ENCODE measurements at places on chromosomes 2 and 18.
A peak's percentile ranks its signal among the peaks of the same experiment; 100 is the strongest.

DNA sequence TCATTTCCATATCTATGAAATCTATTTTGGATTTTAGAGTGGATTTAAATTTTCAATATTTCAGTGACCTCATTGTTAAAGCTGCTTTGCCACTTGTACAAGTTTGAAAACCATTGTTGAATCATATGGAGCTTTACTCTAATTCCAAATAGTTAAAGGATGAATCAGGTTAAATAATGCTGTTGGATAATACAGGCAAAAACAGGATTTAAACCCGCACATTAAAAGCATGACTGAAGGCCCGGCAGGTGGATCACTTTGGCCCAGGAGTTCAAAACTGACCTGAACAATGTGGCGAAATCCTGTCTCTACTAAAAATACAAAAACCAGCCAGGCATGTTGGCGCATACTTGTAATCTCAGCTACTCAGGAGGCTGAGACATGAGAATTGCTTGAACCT is 68.3 kb downstream of the RIF1 start:
- H3K27ac ChIP-seq, result no peak overlapping the region
- DNase-seq, result no peak
- H3K4me1 ChIP-seq, result no peaks in the 10 kb centered on the region
- peaks cover 83% of the 10 kb centered on the region for H3K36me3 ChIP-seq

GRCh38 chr2:52034706-52035105 is 1002.8 kb upstream of the NRXN1 start:
- no peaks in the 10 kb centered on the region for H3K4me1 ChIP-seq
- no peak overlapping the region for H3K27ac ChIP-seq
- no peaks in the 10 kb centered on the region for H3K36me3 ChIP-seq
- H3K27me3 ChIP-seq, result no peaks in the 10 kb centered on the region
- H3K4me3 ChIP-seq, result no peak overlapping the region
- DNase-seq, result no peak

GRCh38 chr18:75114231-75114764 is 94.6 kb downstream of the PTGR3 start:
- no peaks in the 10 kb centered on the region for H3K4me1 ChIP-seq
- H3K27me3 ChIP-seq, result no peaks in the 10 kb centered on the region
- no peak overlapping the region for H3K4me3 ChIP-seq

- H3K4me3 ChIP-seq, result no peak overlapping the region
- no peaks in the 10 kb centered on the region for H3K36me3 ChIP-seq
- H3K27ac ChIP-seq, result no peak overlapping the region
Observed at GRCh38 chr2:15200581-15200980, 360.6 kb downstream of the NBAS start.

DNA sequence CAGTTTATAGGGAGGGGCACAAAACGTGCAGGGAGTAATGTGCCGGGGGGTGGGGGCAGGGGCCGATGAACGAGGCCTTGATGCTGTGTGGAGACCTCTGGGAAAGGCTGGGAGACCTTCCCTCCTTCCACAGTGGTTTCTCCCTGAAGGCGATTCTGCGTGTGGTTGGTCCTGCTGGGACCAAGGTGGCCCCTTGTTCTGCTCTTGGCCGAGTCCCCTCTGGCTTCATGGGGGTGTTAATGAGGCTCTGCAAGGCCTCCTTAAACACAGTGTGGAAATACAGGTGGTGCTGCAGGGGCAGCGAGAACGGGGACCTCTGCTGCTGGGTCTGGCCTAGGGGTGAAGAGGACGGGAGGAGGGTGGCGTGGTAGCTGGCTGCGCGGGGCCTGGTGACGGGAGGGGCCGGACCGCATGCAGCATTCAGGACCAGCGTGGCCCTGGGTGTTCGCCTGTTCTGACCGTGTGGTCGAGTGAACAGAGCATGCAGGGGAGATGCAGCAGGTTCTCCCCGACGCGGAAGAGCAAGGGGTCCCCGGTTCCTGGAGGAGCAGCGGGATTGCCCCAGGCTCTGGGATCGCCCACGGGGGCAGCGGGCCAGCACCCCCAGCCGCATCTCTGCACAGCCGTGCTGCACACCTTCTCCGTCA is 42.1 kb upstream of the KCNG2 start:
- no peak for DNase-seq
- no peaks in the 10 kb centered on the region for H3K4me1 ChIP-seq
- H3K36me3 ChIP-seq, result peaks cover 31% of the 10 kb centered on the region

GRCh38 chr2:64943387-64944150 is 45.6 kb upstream of the SLC1A4 start:
- H3K27me3 ChIP-seq, result no peaks in the 10 kb centered on the region
- H3K4me1 ChIP-seq, result no peaks in the 10 kb centered on the region
- H3K4me3 ChIP-seq, result no peak overlapping the region
- H3K36me3 ChIP-seq, result no peaks in the 10 kb centered on the region
- peak; percentile 69 for DNase-seq

GRCh38 chr2:57563015-57563414 is 483.6 kb upstream of the VRK2 start:
- H3K27me3 ChIP-seq, result no peaks in the 10 kb centered on the region
- H3K4me1 ChIP-seq, result no peaks in the 10 kb centered on the region
- no peaks in the 10 kb centered on the region for H3K36me3 ChIP-seq
- DNase-seq, result no peak
- H3K27ac ChIP-seq, result no peak overlapping the region
- H3K4me3 ChIP-seq, result no peak overlapping the region

DNA sequence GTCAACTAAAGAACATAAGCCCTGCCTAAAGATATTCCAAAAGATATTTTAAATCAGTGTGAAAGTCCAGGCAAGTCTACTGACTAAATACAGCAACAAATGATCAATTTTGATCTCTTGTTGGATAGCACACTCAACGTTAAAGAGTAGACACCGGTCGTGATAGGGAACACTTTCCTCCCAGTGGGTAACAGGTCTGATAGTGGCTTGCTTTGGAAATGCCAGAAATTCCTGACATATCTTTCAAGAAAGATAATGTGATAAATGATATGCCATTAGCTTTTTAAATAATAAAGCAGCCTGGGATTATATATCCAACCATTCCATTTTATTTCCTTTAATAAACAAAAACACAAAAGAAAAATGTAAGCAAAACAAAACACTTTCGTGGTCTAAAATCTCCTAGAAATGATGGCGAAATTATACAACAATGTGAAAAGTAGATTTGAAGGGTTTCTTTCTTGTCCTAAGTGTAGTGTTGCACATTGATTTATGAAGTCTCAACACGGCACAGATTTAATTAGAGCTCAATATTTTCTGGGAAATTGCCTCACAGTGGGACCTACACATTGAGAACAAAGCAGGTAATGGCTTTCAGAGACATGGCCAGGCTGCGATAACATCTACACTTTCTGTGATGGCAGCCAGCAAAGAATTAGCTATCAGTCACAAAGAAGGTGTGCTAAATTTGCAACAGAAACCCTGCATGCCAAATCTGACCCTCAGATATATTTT is 158.6 kb downstream of the PPP1R1C start:
- DNase-seq, result no peak
- no peak overlapping the region for H3K27ac ChIP-seq
- no peaks in the 10 kb centered on the region for H3K4me1 ChIP-seq
- no peaks in the 10 kb centered on the region for H3K27me3 ChIP-seq
- H3K36me3 ChIP-seq, result no peaks in the 10 kb centered on the region
- H3K4me3 ChIP-seq, result no peak overlapping the region

DNA sequence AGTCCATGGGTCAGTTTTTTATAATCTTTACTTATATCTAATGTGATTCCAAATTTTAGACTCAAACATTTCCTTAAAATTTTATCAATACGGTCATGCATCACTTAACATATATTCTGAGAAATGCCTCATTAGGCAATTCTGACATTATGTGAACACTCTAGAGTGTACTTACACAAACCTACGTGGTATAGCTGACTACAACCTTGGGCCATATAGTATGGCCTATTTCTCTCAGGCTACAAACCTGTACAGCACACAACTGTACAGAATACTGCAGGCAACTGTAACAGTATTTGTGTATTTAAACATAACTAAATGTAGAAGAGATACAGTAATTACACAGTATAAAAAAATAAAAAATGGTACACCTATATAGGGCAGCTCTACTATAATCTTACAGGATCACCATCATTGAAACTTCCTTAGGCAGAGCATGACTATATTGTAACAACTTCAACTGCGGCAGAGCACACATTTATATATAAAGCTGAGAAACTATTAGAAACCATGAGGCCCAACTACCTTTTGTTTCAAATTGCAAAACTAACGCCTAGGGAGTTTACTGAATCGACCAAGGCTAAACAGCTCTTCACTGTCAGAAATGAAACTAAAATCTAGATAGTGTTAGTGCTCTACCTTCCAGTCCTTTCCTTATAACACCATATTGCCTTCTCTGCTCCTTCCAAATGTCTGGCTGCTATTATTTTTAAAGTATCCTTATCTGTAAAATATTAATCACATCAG is 6.9 kb downstream of the YES1 start:
- H3K36me3 ChIP-seq, result no peaks in the 10 kb centered on the region
- no peak overlapping the region for H3K4me3 ChIP-seq
- DNase-seq, result no peak
- no peak overlapping the region for H3K27ac ChIP-seq
- no peaks in the 10 kb centered on the region for H3K27me3 ChIP-seq

DNA sequence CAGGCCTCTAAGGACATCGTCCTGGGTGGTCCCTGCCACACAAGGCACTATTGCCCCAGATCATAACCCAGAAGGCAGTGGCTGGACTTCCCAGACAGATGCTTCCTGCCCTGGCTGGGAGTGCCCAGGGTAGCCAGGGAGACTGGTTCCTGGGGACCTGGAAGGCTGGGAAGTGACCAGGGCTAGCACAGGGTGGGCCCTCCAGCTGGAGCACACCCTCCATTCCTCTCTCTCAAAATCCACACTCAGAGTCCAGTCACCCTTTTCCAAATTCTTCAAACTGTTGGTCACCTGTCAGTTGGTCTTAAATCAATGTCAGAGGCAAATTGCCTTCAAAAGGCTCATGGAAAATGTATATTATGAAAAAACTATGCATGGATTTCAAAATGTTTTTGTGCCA is 11.6 kb upstream of the TUBB6 start:
- no peak overlapping the region for H3K27ac ChIP-seq
- H3K27me3 ChIP-seq, result no peaks in the 10 kb centered on the region
- no peak for DNase-seq
- no peak overlapping the region for H3K4me3 ChIP-seq
- H3K4me1 ChIP-seq, result no peaks in the 10 kb centered on the region

- no peaks in the 10 kb centered on the region for H3K36me3 ChIP-seq
- H3K4me1 ChIP-seq, result no peaks in the 10 kb centered on the region
- no peak overlapping the region for H3K27ac ChIP-seq
- H3K27me3 ChIP-seq, result no peaks in the 10 kb centered on the region
- H3K4me3 ChIP-seq, result no peak overlapping the region
Observed at GRCh38 chr2:189236066-189236465, 56.5 kb upstream of the COL5A2 start.

DNA sequence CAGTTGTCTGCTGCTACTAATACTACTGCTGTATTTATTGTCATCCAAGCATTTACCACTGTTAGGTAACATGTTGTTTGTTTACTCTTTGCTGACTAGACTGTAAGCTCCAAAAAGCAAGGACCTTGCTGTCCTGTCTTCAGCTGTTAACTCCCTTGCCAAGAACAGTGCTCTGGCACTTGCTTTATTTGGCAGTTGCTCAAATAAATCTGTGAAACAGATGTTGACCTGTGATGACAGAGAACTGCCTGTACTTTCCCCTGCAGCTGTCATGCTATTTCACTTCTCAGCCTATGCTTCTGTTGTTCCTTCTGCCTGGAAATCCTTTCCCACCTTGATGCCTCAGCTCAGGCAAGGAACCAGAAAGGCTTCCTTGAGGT is 181.2 kb downstream of the ATAD2B start:
- no peaks in the 10 kb centered on the region for H3K27me3 ChIP-seq
- no peak overlapping the region for H3K4me3 ChIP-seq
- DNase-seq, result peak; percentile 21
- H3K36me3 ChIP-seq, result peaks cover 6% of the 10 kb centered on the region

- no peak for DNase-seq
- H3K27me3 ChIP-seq, result no peaks in the 10 kb centered on the region
- no peak overlapping the region for H3K27ac ChIP-seq
- H3K4me1 ChIP-seq, result no peaks in the 10 kb centered on the region
- no peaks in the 10 kb centered on the region for H3K36me3 ChIP-seq
Observed at GRCh38 chr2:159505196-159505595, 111.2 kb downstream of the BAZ2B start.

- H3K36me3 ChIP-seq, result no peaks in the 10 kb centered on the region
Observed at GRCh38 chr18:56009411-56009810, 421.4 kb upstream of the TCF4 start.

All from heart left ventricle (tissue), 16 donors.